Activated CD8-positive, alpha-beta memory T cell treated with anti-CD3 and anti-CD28 coated beads, Interleukin-2, amount 50 U/mL, for 48 hours (primary cell): ENCODE measurements at places on chromosomes 3 and 15.

DNA sequence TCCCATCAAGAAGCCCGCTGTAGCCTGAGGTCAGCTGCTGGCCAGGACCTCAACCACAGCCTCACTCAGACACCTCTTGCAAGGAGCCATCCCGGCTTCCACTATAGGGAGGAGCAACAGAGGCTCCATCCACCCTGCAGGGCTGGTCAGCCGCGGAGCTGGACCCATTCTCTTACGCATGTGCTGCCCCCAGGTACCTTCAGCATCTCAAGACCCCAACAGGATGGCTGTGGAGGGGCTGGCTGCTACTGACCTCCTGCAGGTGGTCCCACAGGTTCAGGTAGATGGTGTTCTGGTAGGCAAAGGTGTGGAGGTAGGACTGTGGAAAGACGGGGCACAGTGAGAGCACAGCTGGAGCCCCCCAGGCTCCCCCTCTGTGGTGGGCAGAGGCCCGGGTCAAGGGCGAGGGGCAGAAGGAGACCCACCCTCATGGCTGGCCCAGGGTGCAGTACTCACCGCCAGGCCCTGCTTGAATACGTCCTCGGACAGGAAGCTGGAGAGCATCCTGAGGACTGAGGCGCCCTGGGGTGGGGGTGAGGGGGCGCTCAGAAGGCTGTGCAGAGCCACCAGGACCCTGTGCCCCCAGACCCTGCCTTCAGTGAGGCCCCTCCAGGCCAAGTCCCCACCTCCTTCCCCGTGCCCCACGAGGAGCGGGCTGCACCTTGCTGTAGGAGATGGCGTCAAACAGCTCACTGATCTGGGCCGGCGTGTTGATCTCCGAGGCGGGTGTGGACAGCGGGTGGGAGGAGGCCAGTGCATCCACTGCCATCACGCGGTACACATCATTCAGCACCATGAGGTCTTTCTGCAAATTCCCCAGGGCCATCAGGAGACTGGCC, 11.4 kb downstream of the ANPEP start:
- DNase-seq, result no peak

DNA sequence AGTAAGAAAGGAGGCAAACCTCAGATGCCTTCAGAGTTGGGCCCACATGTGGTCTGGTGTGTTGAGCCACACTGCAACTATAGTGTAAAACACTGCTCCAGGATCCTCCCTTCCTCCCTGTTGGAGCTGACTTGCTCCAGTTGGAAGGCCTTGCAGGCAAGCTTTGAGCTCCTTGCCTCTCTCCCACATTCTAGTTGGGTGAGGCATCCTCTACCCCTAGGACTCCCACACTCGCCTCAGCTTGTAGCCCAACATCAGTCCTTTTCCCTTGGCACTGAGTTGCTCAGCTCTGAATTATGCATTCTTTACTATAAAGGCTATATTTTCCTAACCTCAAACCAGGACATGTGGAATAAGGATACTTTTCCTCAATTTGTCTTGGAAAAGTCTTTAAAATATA, 143.9 kb downstream of the NECTIN3 start:
- no peak for DNase-seq

GRCh38 chr3:62818347-62818746, 56.9 kb downstream of the CADPS start:
- no peak for DNase-seq

GRCh38 chr3:25911525-25912295, 121.8 kb downstream of the OXSM start:
- DNase-seq, result no peak

DNA sequence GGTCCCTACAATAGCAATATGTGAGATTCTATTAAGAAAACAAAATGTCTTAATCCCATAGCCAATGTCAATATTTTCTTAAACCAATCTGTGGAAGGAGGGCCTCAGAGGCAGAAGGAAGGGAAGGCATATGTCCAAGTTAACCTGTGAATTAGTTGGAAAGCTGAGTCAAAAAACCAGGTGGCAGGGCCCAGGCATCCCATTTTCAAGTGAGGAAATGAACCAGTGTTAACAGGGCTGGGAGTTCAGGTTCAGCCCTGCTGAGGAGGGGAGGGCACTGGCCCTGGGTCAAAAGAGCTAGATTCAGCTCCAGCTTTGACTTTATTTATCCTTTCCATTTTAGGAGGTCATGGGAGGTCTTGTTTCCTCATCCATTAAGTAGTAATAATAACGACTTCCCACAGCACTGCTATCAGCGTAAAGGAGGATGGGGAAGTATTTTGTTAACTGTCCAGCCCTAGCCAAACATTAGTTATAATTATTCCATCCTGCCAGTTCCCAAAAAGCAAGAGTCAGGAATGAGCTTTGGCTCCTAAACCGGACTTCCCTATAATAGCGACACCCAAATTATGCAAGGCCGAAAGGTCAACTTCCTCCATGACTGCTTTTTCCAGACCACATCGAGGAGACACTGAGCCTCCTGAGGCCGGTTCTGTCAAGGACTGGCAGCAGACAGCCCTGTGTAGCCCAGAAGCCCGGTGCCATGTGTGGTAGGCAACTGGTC, 3.2 kb downstream of the MASP1 start:
- no peak for DNase-seq
